ENCODE measurements at places on chromosomes 16 and 17.

GRCh38 chr16:89829630-89830437 is 1.6 kb downstream of the SPIRE2 start:
- DNase-seq, result no peak

DNA sequence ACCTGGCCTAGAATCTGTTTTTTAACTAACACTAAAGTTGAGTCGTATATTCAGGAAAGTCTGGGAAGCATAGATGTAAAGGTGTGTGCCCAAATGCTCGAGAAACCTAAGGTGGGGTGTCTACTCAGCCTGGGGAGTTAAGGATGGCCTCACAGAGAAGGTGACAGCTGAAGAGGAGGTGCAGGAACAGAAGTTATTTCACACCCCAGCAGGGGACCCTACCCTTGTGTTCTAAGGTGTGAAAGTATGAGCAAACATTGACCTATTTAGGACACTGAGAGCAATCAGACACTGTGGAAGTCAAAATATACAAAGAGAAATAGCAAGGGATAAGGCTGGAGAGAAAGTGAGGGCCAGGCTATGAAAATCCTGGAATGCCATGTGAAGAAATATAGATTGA is 49.0 kb upstream of the DHX40 start:
- no peak for DNase-seq

GRCh38 chr17:9226794-9227135 is 205.5 kb downstream of the NTN1 start:
- DNase-seq, result no peak

- no peak for DNase-seq
These were observed 76.6 kb downstream of the CLEC16A start for GRCh38 chr16:11020792-11021551.

GRCh38 chr17:62627219-62627903 is at the start of gene MRC2:
MRC2 (plus strand) TSS chr17:62627670; CDS start chr17:62627803, 133 bp downstream.
- DNase-seq, result no peak

GRCh38 chr17:40176754-40177110 is 538 bp upstream of the RAPGEFL1 start:
- DNase-seq, result no peak

DNA sequence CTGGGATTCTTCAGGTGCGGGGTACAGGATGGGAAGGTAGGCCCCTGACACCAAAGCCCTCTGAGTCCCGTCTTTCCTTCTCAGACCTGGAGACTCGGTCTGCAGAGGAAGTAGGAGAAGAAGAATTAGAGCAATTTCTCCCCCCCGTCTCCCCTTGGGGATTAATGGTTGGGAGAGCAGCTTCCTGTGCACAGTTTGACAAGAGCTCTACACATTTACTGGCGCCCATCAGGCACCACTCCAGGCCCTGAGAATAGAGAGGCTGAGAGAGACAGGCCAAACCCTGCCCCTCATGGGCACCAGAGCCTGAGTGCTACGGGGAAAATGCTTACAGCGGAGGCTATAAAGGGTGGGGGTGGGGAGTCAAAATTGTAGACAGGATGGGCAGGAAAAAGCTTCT is 3.5 kb upstream of the C16orf74 start:
- no peak for DNase-seq

DNA sequence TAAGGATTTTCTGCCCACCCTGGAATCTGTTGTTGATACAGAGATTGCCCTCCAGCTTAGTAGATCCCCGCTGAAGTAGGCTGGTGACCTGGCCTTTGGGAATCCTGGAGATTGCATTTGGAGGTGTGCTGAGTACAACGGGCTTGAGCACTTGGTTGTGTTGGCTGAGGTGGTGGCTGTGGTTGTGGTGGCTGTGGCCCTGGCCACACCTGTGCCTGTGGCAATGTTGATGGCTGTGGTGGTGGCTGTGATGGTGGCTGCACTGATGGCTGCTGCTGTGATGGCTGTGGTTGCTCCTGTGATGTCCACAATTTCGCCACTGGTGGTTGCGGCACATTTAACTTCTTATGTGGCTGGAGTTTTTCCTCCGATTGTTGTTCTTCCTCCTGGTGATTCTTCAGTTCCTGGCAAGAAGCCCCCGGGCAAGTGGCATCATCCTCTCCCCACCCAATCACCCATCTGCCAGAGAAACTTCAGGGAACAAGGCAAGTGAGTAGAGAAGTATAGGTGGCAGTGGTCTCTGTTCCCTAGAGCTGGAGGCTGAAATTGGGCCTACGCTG is 4.2 kb downstream of the CCDC200 start:
- DNase-seq, result no peak

GRCh38 chr17:8380049-8380448 is 2.9 kb downstream of the RPL26 start:
- no peak for DNase-seq

DNA sequence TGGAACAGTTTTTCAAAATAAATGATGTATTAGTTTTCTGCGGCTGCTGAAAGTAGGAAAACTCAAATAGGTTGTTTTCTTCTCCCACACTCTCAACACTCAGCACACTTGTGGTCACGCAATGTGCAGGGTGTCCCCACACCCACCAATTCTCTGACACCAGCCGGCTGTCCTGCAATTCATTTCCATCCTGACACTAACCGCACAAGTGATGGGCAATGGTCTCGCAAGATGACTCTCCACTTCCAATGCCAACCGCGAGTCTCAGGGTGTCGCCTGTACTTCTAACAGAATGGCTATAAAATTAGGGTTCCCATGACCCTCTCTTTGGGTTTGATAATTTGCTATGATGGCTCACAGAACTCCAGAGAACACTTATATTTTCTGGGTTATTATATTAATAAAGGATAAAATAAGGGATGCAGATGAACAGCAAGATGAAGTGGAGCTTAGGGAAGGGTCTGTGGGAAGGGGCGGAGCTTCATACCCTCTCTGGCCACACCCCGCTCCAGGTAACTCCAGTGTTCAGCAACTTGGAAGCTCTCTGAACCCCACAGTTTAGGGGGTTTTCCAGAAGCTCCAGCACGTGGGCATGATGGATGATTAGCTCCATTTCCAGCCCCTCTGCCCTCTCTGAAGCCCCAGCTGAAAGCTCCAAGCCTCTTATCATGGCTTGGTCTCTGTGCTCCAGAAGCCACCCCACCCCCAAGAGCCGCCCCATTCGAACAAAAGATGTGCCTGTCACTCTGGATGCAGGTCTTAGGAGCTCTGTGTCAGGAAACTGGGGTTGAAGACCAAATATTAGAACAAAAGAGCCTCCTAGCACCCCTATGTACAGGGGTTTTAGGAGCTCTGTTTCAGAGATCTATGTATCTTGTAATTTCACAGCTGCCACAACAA is 19.8 kb downstream of the TAF1C start:
- DNase-seq, result no peak

DNA sequence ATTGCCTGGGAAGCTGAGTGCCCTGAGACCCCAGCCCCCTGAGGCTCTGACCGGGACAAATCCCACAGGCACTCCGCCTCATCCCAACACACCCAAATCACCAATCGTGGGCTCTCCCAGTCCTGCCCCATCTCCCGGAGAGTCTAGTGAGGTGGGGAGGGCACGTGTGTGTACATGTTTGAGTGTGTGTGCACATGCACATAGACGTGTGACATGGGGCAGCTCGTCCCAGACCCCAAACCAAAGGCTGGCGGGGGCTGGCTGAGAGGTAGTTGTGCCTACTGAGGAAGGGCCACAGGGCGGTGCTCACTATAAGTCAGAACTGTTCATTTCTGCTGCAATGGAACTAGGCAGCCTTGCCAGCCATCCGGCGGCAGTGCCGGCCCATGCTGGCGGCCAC is 8.6 kb downstream of the SNAI3 start:
- no peak for DNase-seq

DNA sequence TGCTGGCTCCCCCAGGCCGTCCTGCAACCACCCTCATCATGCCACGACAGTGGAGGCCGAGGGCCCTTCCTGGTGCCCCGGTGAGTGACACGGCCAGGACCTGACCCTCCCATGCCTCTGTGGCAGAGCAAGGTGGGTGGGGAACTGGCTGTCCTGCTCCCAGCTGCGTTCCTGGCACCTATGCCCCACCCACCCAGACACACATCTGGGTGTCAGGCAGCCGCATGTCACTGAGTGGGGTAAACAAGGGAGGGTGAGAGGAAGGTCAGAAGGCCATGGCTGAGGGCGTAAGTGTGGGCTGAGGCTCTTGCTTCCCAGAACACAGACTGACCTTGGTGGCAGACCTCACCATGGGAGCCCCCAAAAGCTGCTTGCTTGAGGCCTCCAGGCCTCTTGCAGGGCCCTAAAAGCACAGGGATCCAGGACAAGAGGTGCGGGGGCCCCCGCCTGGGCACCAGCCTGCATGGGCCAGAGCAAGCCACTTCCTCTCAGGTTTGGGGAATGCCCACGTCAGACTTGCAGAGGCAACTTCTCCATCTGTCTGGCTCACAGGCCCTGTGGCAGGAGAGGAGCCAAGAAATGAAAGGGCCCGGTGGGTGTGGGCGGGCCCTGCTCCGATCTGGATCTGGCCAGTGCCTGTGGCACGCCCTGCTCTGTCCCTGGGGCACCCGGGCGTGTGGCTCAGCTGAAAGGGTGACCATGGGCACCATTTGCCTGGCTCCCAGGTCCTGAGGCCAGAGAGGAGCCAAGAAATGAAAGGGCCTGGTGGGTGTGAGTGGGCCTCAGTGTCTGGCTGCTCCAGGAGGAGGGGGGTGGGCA is 3.9 kb upstream of the CCDC57 start:
- no peak for DNase-seq

DNA sequence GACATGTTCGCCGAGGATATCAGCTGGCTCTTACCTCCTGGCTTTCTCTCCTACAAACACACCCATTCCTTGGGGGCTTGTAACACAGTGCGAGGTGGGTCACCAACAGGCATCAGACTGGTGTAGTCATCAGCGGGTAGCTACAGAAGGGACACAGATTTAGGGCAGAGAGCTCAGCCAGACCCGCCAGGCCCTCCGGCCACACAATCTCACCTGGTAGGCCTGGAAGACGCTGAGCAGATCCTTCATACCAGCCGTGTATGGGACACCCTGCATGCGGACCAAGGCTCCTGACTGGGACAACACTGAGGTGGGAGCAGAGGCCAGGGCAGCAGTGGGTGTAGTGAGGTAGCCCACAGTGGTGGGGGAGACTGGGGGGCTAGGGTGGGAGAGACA is 5.8 kb downstream of the ESRP2 start:
- DNase-seq, result no peak

DNA sequence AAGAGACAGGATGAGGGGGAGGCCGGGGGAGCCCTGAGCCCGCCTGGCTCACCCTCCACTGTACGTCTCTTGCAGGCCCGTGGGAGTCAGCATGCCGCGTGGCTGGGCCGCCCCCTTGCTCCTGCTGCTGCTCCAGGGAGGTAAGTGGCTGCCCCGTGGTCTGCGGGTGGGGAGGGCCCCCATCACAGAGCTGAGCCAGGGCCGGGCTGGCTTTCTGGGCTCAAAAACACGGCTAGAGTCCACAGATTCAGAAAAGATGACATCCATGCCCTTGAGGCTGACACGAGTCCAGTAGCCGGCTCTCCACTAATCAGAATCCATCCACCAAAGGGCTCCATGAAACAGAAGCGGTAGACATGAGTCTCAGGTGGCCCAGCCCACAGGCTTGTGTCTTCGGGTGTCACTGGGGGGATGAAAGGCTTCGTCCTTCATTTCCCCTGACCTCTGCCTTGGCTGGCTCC is 28.0 kb downstream of the IL21R start:
- DNase-seq, result no peak

DNA sequence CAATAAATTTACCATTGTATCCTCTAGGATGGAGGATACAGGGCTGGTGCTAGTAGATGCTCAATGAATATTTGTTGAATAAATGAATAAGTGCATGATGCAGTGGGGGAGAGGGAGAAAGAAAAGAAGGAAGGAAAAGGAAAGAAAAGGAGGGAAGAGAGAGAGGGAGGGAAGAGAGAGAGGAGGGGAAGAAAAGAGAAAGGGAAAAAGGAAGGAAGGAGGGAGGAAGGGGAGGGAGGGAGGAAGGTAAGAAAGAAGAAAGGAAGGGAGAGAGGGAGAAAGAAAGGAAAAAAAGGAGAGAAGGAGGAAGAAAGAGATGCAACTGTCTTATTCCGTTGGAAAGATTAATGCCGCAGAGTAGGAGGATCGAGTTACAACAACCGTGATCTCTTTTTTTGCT is 30.4 kb downstream of the HSBP1 start:
- no peak for DNase-seq

- no peak for DNase-seq
These were observed 108.0 kb downstream of the ZNF18 start for GRCh38 chr17:11889266-11889665.

DNA sequence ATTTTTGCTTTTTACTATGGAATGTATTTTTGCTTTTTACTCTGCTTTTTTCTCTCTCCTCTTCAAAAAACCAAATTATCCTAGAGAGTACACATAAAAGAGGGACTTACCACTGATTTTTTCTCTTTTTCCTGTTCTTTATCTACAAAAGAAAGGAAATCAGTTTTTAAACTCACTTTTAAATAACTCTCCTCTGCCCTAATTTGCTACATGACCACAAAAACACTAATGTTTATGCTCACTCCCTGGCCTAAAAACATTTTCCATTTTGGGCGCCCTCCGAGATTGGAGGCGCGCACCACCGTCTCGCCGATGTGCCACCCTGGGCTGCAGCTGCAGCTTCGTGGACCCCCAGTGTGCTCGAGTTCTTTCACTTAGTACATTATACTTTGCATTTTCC is 1.1 kb downstream of the TK2 start:
- no peak for DNase-seq

GRCh38 chr17:57966246-57966645 is 11.0 kb upstream of the CUEDC1 start:
- DNase-seq, result no peak

- DNase-seq, result no peak
These were observed 2.0 kb downstream of the KLHL11 start for GRCh38 chr17:41863074-41863848.

GRCh38 chr17:10792151-10792550 is 11.7 kb downstream of the TMEM238L start:
- DNase-seq, result no peak

DNA sequence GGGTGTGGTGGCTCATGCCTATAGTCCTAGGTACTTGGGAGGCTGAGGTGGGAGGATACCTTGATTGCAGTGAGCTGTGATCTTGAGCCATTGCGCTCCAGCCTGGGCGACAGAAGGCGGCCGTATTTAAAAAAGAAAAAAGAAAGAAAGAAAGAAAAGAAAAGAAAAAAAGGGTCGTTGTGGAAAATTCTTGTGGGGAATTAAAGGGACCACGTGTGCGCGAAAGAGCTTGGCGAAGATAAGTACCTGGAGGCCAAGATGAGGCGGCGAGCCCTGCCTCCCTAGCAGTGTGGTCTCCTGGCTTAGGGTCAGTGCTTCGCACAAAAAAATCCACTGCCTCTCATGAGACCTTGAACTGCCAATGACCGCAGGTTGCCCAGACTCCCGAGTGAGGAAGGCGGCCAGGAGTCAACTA is 728 bp upstream of the NMT1 start:
- DNase-seq, result no peak

DNA sequence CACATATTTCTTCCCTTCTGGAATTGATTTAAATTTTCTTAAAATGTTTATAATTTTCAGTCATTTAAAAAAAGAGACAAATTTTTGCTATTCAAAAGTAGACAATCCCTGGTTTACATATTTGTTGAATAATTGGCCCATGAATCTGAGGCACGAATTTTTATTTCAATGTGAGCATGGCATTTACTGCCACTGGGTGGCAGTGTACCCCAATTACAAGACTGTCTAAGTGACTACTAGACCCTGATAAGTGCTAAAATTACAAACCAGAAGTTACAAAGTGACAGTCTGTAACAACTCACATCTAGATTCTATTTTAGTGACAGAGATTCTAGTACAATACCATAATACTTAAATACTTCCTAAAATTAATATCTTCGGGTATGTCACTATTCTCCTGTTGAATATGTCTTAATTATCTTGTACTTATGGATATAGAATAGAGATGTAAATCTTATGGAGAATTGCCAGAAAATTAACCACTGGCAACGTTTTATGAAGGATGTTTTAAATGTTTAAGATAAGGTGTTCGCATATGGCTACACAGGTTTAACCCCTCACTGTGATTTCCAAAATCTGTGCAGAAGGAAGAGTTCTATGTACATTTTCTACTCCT is 235.8 kb downstream of the MAP2K4 start:
- DNase-seq, result no peak

Data from NCI-H1417 treated with DMSO at 0.1 percent for 48 hours (cell line).